Uterus (tissue), 4 donors: ENCODE measurements at places on chromosomes 4 and X. TPM values are rescaled to one million over a fixed set of nuclear protein-coding genes. Genes with fewer than 3 reads are reported as not detected.

GRCh38 chr4:7753931-7754465 is 185.7 kb downstream of the AFAP1 start:
- DNase-seq: no peak

DNA sequence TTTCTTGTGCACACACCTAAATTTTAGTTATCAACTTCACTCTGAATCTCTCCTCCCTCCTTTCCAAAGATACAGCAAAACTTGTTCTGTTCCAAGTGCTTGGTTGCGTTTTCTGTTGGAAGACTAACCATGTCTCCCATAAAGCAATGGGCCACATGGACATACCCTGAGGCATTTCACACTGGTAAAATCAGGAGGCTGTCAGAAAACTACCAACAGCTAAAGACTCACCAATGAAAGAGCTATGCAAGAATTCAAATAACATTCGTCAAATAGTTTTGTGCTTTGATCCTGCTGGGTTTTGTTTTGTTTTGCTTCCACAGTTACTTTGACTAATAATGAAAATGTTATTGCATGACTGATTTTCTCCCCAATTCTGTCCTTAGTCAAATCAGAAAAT is 46.0 kb downstream of the PHEX start:
- no peak for DNase-seq

DNA sequence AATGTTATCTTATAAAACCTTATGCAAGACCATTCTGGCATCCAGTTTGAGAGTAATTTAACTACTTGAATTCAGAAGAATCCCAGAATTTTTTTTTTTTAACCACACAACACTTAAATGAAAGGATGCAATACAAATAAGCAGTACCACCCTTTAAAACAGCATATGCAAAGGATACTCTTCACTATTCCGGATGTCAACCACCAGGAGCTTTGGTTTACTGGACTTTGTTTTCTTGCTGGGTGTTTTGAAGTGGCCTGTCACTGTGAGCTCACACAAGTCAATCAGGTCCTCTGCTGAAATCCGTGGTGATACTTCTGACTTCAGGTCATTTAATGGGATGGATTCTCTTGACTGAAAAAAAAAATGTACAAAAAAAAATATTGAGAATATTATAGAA is 200.0 kb downstream of the TBCK start:
- no peak for DNase-seq

- DNase-seq: no peak
Measured at GRCh38 chr4:73895201-73896175, 26.3 kb downstream of the CXCL1 start.

GRCh38 chr4:36303426-36304137 is 22.2 kb downstream of the DTHD1 start:
- no peak for DNase-seq

ADH1B gene
- total RNA-seq: 703 TPM

DNA sequence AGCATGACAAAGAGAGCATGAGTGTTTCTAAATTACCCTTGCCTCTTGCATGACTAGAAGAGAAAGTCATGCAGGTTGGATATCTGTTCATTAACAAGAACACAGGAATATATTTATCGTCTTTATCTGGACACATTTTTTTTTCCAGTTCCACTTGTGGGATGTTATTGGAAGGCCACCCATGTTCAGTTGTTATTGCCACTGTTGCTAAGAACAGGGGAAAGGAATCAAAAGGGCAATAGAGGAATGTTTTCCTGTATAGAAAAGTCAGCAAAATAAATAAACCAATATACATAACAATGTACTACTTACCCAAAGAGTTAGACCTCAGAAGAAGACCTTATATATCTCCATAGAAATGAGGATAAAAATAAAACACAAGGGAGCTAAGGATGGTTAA is 270.1 kb downstream of the QDPR start:
- DNase-seq: no peak

CT45A5 gene
- not detected for total RNA-seq

GRCh38 chrX:20498851-20499635 is 232.3 kb upstream of the RPS6KA3 start:
- DNase-seq: no peak
